ENCODE measurements at places on chromosomes 2 and 18.

DNA sequence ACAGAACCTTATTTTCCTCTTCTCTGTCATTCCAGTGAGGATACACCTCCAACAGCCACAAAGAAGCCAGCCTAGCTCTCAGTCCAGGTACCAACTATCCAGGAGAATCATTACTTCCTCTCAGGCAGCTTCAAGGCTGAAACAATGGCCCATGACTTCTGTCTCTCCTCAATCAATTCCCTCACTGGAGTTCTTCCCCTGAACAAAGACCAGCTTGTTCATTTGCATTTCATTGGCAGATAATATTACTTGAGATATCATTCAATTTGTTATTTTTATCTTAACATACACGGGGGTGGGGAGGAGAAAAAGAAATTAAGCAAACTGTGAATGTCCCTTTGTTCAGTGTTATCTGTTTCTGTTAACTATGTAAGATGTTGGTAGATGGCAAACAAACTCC is 44.0 kb downstream of the CCDC141 start:
- DNase-seq = no peak

- no peak for DNase-seq
Observed at GRCh38 chr18:48923746-48924629, 26.8 kb downstream of the SMAD7 start.

DNA sequence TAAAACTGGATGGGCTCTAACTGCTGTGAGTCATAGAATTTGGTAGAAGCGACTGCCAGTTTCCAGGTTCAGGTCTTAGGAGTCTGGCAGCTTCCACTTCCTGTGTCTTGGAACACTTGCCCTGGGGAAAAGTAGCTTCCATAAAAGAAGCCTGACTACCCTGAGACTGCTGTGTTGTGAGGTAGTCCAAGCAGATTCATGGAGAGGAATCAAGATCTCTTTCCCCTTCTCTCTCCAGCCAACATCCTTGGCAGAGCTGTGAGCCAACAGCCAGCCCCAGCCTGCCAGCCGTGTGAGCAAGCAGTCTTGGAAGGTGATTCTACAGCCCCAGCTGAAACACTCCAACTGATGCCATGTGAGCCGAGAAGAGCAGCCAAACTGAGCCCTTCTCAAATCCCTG is 33.7 kb downstream of the SLC20A1 start:
- no peak for DNase-seq

DNA sequence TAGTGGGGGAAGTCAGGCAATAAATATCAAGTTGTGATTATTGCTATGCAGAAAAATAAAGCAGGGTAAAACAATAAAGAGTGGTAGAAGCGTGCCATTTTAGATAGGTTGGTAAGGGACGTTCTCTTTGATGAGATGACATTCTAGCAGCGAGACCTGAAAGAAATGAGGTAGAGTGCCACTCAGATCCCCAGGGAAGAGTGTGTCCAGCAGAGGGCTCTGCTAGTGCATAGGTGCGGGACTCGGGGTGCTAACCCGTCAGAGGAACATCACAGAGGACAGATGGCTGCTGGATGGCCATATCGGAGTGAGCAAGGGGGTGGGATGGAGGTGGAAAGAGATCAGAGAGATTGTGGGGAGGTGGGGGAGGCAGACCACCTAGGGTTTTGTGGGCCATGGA is 16.3 kb upstream of the GTF2A1L start:
- DNase-seq = no peak

DNA sequence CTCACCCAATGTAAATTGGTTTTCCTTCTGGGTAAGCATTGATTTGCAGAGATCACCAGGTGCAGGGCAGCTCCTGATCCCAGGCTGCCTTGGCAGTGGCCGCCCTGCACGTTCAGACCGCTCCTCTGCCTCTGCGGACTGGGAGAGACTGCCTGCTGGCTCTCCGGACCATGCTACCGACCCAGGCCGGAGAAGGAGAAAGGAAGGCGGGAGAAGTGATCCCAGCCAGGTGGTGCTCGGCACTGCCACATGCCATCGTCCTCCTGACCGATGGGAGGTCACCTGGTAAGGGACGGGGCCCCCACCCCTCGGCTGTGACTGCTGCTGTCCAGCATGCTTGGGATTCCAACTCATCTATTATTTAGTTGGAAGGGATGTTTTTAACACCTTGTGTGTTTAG is 108.1 kb upstream of the POU3F3 start:
- no peak for DNase-seq

DNA sequence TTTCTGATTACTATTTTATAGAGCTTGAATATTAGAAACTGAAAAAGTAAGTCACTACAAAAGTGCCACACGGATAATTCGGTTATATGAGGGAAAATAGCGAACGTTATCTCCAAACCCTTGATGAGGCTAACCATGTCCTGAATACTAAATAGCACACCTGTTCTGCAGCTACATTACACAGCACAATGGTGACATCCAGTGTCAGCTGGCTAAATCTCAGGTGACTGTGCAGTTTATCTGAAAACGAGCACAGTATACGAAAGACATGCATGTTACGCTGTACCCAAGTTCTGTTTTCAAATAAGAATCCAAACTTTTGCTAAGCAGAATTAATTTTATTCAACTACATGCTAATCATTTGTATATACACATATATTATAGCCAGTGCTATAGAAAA is 9.0 kb downstream of the CCDC68 start:
- DNase-seq = no peak

DNA sequence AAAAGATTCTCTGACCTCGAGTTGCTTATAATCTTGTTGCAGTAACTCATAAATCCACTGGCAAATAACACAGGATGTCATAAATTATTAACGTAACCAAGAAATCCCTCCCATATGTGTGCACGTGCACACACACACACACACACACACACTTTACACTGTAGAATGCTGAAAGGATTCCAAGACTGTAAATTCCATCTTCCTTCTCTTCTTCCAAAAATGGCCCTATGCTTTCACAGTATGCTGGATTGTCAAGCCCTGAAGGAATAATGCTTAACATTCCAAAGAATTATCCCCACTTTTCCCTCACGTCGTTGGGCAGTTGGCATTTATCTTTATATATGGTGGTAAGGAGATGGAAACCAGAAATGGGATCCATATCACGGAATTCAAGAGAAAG is 117.5 kb upstream of the CRIM1 start:
- DNase-seq = no peak

- no peak for DNase-seq
Observed at GRCh38 chr2:241933179-241933911, 63.8 kb downstream of the RTP5 start.

DNA sequence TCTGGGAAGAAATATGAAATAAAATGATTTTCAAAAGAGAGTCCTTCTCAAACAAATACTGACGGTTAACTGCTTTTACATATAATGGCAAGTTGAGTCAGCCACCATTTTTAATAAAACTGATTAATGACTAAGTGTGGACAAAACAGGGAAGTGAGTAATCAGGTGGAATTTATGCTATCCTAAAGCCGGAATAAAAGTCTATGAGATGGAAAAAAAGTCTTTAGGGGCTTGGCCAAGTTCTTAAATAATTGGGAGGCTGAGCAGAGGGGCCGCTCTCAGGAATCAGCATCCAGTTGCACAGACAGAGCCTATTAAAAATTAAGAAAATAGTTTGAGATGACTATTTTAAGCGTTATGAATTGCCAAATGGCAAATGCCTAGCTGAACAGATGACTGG is 58.6 kb upstream of the AFF3 start:
- DNase-seq = no peak

DNA sequence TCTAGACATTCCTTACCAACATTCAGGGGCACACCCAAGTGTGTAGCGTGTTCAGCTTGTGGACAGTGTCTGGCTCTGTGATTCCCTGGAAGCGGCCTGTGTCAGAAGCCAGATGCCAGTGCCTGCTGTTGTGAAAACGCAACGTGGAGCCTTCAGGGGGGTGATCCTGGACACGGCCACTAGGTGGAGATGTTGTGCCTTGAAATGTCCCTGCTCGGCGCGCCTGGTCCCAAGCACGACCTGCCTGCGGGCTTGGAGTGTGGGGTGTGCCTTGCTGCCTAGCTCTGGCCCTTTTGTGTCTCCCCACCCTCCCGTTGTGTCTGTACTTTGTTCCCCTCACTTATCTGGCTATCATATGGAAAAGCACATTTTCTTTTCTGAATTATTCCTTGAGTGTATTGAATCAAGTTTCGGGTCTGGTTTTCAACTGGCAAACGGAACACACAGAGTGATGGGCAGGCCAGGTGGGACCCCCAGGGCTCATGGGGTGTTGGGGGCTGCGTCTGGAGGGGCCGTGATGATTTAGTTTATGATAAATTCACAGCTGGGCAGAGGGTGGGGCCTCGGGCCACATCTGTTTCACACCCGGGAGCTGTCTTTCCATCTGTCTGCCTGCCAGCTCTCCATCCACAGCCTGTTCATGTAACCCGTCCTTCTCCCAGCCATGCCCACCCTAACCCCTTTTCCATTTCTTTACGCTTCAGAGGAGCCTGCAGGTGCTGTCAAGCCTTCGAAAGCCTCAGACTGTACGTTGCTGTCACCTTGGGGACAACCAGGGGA is 95.5 kb downstream of the DYSF start:
- DNase-seq = peak; percentile 43

DNA sequence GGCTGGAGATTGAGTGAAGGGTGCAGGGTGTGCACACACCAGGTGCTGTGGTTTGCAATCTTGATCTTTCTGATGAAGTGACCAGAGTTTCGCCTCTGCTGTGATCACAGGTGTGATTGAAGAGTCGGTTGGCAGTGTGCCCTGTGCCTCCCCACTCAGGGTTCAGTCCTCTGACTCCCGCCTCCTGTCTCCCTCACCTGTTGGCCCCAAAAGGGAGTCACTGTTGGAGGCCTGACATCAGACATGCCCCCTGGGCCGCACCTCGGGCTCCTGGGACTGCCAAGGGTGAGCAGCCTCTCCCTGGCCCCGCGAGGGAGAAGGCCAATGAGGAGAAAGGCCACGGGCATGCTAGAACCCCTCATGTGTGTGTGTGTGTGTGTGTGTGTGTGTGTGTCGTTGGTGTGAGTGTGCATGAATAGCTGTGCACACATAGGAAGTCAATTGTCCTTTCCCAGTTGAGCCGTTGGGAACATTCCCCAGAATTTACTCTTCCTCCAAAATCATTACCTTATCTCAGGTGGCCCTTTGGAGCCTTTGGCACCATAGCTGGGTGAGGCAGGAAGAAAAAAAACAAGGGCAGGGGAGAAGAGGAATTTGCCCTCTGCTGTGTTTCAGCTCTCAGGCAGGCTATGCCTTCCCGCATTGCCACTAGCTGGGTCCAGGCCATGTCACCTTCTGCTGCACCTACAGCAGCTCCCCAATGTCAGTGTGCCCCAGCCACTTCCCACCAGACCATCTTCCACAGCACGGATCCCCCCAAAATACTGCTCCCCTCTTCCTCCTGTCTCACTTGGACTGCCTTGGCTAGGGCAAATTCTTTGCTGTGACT is 78.1 kb upstream of the LAPTM4A start:
- DNase-seq = no peak

GRCh38 chr2:46446871-46447568 is 32.3 kb upstream of the TMEM247 start:
- DNase-seq = no peak

DNA sequence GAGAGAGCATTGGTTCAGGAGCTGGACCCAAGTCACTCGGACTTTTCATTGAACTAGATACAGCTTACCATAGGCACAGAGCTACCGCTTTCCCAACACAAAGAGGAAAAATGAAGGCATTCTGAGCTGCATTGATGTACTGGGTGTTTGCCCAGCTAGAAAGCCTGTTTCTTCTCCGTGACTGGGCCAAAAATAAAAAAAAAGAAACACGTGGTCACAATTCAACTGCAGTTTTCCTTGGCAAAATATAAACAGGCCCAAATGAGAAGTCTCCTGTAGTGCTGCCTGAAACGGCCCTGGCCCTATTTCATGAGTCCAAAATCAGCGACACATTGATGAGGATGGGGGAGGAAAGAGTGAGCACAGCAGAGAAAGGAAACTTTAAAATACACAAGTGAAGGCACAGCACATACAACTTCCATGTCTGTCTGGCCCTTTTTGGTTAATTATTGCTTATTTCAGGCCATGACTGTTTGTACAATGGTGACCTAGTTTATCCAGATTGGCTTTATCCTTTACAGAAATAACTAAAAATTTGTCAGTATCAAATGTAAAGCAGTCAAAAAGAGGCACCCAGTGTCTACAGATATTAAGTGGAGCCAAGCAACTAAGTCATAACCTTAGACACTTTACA is 179.7 kb downstream of the ICOS start:
- DNase-seq = no peak

DNA sequence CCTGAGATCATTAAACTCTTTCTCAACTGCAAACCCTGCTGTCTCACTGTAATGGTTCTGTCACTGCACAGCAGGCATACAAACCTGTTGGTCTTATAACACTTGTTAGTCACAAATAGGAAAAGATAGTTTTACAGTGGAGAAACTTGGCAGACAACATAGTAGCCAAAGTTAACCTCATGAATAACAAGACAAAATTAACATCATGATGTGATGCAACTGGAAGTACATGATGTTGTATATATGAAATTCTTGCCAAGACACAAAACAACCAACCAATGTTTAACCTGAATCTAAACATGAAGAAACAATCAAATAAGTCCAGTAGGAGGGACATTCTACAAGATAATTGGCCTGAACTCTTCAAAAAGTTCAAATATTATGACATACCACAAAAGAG is 189.3 kb downstream of the RNF152 start:
- DNase-seq = no peak

DNA sequence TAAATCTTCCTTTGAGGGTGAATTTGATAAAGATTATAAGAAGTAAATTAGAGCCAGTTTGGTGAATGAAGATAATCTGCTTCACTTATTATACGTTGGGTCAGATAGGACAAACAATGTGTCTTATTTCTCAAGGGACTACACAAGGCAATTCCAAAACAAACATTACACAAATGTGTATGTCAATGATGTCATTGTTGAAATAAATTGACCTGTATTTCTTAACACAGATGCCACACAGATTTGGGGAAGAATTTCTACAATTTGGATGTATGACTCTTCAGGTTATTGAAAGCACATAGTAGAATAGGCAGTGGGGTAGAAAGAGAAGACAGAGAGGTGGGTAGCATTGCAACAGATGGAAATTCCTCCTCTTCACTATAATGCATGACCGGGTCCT is 6.9 kb upstream of the CRIM1 start:
- DNase-seq = no peak

- no peak for DNase-seq
Observed at GRCh38 chr2:230234122-230234722, 8.7 kb downstream of the SP140 start.

DNA sequence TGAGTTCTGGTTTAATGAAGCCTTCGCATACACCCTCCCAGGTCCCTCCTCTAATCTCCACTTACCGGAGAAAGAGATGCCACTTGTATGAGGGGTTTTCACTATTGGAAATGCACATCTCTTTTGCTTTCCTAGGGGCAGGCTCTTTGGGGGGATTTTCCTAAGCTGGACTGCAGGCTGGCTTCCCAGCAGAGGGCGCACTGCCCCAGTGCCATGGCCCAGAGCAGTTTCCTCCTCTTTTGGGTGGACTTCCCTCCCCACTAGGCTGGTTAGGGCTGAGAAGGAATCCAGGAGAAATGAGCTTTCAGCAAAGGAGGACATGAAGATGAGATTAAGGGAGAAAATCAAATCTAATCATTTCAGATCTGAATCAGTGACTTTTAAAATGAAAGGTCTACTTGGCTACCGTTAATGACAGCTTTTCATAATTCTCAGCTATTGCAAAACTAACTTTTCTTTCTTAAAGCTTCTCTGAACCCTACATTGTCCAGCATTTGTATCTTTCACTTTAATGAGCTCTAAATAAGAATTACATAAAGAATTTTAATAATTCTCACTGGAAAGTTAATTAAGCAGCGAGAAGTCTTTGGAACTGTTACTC is 784.1 kb upstream of the FANCL start:
- DNase-seq = no peak
